SK-N-MC (cell line): ENCODE measurements at places on chromosomes 4 and X.

- DNase-seq, result no peak
Observed at GRCh38 chr4:52625216-52625615, 33.9 kb downstream of the USP46 start.

DNA sequence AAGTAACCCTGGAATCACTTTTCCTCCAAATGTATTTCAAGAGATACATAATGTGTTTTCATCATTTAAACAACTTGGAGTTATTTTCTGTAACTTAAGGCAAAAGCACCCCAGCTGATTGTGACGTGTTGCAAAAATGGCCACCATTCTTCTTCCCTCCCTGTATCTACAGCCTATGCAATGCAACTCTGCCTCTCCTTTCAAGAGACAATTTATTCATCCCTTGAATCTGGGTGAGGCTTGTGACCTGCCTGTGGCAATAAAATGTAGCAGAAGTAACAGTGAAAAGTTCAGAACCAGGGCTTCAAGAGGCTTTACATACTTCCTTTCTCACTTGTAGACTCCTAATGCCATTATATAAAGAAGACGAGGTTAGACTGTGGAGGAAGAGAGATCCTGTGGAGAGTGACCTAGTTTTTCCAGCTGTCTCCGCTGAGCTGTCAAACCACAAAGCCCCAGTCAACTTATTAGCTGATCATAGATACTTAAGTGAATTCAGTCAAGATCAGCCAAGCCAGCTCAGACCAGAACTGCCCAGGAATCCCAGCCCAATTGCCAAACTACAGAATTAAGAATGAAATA is 81.0 kb upstream of the KLF3 start:
- DNase-seq, result no peak

DNA sequence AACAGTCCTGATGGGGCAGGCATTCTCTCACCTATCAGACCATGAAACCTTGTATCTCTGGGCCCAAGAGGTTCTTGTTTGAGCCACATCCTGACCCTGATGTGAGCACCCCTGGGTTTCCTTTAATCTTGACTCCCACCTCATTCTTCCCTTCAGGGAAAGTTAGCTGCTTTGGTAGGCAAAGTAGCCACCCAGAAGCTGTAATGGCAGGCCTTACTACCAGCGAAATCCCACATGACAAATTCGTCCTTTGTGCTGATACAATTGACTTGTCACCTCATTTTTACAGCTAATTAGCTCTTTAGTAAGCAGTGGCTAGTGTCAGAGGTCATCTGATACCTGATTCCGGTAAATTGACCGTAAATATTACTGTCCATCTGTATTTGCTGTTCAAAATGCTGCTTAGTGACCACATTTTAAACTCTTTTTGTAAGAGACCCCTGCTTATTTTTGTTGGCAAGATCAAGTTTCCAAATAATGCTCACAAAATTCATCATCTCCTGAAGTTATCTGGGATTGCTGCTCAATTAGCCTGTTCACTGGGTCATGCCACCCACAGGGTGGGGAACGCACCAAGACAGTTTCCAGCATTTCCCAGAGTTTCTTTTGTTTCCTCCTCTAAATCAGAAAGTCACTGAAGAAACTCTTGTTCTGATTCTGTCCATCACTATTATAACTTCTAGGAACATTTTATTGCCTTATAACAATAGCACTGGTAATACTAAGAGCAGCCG is 329.7 kb downstream of the GPAT3 start:
- DNase-seq, result no peak

- no peak for DNase-seq
Observed at GRCh38 chrX:100812216-100813158, 7.7 kb upstream of the CSTF2 start.

DNA sequence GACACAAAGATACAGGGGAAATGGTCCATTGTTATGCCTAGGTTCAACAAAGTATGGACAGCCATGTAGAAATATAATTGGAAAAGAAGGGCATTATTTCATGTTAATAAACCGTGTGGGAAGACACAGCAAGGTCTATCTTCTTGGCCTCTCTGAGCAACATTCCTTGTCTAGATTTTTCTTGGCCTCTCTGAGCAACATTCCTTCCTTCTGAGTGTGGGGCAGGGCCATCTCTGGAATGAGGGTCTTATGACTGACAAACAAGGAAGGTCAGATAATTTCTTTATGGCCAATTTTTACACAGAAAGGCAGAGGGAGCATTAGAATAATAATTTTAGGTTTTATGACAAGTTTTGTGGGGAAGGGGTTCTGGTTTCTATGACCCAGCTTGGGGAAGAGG is 24.3 kb upstream of the MAOA start:
- DNase-seq, result no peak

- no peak for DNase-seq
Observed at GRCh38 chrX:13007519-13008188, 32.7 kb downstream of the TMSB4X start.

DNA sequence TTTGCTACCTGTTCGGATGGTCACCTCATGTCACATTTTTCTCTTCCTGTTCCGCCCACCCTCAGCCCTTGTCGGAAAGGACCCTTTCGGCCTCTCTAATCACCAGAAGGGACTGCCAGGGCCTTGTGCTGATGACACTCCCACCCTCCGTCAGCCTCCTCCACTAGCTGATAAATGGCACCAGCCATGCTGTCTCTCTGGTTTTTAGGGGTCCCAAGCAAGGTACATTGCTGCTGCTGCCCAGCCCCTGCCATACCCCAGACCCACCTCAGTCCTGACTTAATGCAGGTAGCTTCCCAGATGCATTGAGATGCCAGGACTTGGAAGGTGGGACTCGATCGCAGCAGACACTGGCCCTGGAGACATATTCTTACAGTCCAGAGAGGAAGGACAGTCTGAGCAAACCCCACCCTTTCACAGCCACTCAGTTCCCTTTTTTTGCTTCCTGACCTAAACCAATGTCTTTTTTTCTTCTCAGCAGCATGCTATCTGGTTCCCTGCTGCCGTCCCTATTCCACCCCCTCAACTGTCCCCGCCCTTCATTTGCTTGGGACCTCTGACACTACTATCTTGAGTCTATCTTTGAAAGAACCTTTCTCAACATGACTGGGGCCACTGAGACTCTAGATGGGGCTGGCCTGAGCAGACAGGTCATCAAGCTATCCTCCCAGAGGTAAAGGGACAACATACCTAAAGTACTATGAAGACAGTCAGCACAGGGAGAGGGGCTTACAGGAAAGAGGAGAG is at the start of gene BTK:
BTK (minus strand) TSS at position 397 of the 747 bp plus-strand sequence. CDS start 10,907 bp downstream, outside the sequence.
- DNase-seq, result no peak

DNA sequence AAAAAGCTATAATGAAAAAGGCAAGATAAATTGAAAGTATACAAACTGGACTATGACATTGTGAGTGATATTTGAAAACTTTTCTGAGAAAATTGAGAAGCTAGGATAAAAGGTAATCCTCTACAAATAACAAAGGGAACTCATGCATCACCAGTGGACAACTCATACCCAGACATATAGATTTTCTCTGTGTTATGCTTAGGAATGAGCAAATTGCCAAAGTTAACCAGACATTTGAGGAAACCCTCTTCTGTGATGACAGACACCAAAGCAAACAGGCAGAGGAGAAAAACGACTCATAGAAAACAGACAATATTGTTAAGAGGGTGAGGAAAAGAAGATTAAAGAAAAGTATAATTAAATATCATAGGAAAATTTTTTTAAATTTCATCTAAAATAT is 186.5 kb downstream of the MAB21L2 start:
- no peak for DNase-seq

- no peak for DNase-seq
Observed at GRCh38 chr4:120869613-120870278, 52.8 kb downstream of the PRDM5 start.

DNA sequence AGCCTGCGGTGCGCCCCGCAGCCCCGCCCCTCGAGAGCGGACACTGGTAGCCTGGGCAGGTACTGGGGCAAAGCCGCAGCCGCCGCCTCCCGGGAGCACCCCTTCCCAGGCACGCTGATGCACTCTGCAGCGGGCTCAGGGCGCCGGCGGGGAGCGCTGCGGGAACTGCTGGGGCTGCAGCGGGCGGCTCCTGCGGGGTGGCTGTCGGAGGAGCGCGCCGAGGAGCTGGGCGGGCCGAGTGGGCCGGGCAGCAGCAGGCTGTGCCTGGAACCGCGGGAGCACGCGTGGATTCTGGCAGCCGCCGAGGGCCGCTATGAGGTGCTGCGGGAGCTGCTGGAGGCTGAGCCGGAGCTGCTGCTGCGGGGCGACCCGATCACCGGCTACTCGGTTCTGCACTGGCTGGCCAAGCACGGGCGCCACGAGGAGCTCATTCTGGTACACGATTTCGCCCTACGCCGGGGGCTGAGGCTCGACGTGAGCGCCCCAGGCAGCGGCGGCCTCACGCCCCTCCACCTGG is 401 bp downstream of the SOWAHD start:
- no peak for DNase-seq

DNA sequence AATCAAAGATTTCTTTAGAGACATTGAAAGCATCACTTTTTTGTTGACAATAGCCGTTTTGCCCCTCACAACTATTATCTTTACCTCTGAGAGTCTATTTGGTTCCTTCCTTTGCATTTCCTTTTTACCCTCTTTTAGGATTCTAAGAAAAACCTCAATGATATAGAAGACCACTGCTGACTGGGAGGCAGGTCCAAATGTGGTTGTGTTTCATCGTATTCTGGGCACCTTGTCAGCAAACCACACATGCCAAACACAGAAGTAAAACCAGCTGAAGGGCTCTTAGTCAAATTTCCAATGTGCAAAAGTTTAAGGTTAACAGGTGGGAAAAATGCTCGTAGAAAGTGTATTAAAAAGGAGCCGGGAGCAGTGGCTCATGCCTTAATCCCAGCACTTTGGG is 5.1 kb upstream of the PRMT9 start:
- no peak for DNase-seq

DNA sequence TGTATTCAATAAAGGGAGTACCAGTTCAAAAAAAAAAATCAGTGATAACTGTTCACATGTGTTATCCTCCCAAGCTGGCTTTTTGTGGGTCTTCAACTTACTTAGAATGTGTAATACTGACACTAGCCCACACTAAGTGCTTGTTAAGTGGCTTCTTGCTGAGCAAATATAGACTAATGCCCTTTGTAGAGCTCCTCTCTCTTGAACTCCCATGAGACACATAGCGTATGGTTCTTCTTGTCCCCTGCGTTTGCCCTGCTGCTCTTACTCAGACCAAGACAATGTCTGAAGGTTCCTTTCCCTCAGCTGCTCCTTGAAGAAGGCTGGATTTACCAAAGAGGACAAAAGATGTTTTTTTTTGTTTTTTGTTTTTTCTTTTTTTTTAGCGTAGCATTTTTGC is 110.9 kb downstream of the FRAS1 start:
- no peak for DNase-seq

DNA sequence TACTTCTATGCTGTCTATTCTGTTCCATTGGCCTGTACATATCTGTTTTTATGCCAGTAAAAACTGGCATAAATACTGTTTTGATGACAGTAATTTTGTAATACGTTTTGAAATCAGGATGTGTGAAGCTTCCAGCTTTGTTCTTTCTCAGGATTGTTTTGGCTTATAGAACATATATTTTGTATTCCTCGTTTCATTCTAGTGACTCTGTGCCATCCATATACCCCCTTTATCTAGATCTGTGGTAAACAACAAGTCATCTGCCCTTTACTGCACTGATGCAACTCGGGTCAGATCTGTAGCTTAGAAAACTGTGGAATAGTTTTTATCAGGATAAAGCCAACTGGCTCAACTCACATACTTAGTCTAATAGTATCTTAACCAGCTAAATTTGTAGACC is 233.7 kb downstream of the PRDM5 start:
- DNase-seq, result no peak

DNA sequence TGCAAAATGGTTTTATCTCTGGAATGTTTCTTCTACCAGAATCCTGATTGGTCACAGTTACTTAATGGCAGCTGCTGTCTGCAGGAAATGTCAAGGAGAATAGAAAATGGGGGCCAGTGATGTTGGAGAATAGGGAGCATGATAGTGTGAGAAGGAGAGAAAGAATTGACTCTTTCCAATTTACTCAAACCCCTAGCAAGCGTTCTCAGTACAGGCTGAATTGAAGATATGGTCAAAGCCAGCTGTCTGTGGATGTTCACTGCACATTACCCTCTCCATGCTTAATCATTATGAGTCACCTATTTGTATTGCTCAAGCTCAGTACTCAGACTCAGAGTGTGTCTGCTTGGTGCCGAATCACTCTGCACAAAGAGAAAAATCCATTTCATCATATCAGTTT is 57.8 kb upstream of the FAM47B start:
- no peak for DNase-seq

- no peak for DNase-seq
Observed at GRCh38 chr4:7187691-7188090, 4.6 kb upstream of the SORCS2 start.

GRCh38 chr4:100289946-100290345 is 99.7 kb upstream of the DDIT4L start:
- DNase-seq, result peak; percentile 22

DNA sequence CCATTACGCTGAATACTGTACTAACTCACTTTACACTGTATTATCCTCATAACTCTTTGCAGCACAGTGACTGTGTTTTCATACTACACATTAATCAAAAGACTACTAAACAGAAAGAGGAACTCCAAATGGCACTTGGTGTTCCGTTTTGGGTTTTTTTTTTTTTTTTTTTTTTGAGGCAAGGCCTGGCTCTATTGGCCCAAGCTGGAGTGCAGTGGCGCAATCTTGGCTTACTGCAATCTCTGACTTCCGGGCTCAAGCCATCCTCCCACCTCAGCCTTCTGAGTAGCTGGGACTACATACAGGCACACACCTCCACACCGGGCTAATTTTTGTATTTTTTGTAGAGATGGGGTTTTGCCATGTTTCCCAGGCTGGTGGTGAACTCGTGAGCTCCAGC is 10.7 kb downstream of the KLHL8 start:
- DNase-seq, result no peak

DNA sequence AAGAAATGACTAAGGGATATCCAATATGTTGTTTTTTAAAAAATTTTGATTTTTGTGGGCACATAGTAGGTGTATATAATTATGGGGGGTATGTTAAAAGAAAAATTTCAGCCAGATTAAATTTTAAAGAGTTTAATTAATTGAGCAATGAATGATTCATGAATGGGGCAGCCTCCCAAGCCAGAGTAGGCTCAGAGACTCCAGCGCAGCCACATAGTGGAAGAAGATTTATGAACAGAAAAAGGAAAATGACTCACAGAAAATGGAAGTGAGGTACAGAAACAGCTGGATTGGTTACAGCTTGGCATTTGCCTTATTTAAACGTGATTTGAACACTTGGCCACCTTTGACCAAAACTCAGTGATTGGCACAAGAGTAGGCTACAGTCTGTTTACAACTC is 91.7 kb downstream of the SPATA18 start:
- DNase-seq, result no peak

- no peak for DNase-seq
Observed at GRCh38 chrX:125319646-125320521, at the start of gene TEX13C. Gene TEX13C, plus strand, starts transcription at chrX:125319871. Its CDS starts 249 bp downstream, at chrX:125320120.
